CD4-positive, alpha-beta T cell (primary cell): ENCODE measurements at places on chromosomes 2 and 18.

DNA sequence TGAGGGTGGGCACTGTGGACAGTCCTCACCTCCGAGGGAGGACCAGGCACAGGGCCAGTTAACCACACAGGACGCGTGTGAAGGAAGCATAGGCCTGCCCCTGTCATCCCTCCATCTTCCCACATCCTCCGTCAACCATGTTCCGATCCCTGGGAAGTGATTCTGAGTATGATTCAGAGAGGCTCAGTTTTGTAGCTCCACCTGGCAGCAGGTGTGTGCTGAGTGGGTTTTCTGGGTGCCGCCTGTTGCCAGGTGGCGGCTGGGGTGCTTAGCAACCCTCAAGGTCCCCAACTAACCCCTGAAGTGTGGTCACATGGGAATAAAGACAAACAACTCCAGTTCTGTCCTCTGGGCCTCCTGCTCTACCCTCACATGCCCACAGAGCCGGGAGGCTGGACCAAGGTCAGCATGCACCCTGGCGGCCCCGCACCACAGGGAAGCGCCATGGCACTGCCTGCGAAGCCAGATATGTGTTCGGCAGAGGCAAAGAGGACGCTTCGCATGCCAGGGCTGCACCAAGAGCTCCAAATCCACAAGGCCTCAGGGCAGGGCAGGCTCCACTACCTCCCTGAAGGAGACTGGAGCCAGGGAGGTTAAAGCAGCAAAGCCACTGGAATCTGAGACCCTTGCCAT lies 60.0 kb downstream of the ADCY3 start:
- DNase-seq, result no peak

DNA sequence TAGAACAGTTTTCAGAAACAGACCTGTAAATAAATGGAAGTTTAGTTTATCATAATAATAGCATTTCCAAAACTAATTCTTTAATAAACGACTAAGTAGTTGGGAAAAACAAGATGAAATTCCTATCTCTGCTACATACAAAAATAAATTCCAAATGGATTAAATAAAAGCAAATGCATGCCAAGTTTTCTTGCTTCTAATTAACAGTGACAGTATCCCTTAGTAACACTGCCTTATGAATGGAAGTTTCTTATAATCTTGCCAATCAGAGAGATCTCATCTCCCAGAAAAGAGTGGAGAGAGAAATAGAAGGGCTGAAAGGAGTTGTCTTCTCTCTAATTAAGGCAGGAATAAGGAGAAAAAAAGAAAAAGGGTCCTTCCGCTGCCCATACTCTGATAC lies 133.9 kb downstream of the GFPT1 start:
- DNase-seq, result no peak

DNA sequence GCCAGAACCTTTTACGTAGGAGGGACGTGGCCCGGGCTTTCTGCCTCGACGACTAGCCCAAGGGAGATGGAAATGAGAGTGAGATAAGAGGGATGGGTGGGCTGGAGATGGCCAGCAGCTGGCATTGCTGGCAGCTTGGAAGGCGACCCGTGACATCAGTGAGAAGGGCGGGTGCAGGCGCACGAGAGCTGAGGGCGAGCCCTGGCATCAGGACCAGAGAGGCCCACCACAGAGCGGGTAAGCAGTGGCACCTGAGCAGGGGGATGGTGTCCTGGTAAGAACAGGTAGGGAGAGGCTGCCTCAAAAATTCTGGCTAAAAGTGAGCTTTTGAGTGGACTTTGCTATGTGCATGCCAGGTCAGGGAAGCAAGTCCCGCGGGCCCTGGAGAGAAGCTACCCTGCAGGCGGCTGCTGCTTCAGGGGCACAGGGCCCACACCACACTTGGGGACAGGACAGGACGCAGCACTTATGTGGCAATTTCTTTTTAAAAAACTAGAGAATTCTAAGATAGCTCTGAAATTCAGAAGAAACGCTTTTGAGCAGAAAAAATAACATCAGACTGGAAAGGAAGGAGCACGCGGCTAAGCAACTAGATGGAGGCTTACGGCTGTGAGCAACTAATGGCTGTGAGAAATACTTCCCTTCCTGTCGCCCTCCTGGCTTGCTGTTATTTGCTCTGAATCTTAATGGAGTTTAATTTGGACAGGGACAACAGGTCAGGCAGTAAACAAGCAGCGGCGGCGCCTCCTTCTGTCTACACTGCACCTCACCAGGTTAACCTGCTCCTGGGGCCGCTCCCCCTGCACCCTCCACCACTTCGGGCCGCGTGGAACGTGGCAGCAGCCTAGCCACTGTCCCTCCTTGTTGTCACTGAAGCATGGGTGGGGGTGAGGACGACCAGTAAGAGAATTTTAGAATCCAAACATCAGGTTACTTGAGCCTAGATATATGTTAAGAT lies 20.5 kb downstream of the THAP4 start:
- no peak for DNase-seq

- no peak for DNase-seq
Observed at GRCh38 chr2:148909114-148909513, 34.1 kb downstream of the KIF5C start.

- DNase-seq, result no peak
Observed at GRCh38 chr2:191514613-191515012, 163.3 kb upstream of the NABP1 start.

DNA sequence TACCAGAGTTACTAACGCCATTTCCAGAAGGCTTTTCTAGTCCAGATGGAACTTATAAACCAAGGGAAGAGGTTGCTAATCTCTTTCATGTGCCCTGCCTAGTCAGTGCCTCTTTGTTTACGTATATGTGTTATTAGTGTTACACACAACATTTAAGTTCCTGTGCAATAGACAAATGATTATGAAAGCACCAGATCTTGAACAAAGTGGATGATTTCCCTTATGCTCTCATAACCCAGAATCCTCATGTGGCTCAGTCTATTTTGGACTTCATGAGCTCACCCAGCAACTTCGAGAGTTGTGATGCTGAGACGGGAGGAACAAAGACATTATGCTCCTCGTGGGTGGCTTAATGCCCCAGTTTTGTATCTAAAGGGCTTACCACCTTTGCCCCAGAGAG lies 214.4 kb upstream of the SP5 start:
- DNase-seq, result no peak

DNA sequence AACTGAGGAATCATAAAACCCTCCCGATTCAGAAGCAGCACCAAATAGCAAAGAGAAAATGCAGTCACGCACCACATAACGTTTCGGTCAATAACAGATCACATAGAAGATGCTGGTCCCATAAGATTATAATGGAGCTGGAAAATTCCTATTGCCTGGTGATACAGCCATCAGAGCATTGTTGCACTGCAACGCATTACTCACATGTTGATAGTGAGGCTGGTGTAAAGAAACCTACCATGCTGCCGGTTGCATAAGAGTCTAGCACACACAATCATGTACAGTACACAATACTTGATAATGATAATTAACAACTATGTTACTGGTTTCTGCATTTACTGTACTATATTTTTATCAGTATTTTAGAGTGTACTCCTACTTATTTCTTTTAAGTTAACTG lies 32.5 kb downstream of the RNF152 start:
- no peak for DNase-seq

DNA sequence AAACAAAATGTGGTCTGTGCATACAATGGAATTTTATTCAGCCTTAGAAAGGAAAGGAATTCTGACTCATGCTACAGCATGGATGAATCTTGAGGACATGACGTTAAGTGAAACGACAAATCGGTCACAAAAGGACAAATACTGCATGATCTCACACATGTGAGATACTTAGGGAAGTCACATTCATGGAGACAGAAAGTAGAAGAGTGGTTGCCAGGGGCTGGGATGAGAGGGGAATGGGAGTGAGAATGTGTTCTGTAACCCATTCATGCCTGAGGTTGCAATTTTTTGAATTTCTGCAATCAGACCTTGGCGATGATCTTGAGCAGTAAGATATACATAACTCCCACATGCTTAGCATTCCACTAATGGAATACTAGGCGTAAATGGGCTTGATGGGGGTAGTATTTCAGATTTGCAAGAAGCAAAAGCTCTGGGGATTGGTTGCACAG lies 22.0 kb downstream of the FHL2 start:
- no peak for DNase-seq

DNA sequence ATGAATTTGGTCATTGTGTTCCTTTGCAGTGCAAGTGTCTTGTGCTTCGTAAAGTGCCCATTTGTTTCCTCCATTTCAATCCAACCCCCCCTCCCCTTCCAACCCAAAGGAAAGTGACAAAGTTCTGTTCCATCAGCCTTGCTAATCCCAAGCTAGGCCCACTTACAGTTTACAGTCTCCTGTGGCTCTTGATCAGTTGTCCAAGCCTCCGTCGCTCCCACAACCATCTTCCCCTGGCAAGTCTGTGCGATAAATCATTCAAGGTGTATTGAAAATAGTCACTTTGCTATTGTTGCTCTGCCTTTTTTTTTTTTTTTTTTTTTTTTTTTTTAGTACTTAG lies 6.5 kb downstream of the POU3F3 start:
- no peak for DNase-seq

DNA sequence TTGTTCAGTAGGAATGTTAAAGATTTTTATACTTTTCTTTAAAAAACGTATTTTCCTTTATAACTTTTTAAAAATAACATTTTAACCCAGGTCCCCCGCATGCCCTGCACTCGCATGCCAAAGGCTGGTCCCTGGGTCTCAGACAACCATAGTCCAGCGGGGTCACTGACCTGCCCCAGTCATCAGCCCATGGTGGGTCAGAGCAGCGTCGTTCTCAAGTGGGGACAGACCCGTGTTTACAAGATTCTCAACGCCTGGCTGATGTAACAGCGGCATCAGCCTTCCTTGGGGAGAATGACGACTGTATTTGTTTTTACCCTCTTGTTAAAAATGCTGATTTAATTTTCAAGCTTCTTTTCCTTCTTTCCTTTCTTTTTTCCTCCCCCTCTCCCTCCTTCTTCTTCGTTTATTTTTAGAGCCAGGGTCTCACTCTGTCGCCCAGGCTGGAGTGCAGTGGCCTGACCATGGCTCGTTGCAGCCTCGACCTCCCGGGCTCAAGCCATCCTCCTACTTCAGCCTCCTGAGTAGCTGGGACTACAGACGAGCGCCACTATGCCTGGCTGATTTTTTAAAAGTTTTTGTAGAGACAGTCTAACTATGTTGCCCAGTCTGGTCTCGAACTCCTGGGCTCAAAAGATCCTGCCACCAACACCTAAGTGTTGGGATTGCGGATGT lies 1.0 kb upstream of the EFHD1 start:
- DNase-seq, result no peak

DNA sequence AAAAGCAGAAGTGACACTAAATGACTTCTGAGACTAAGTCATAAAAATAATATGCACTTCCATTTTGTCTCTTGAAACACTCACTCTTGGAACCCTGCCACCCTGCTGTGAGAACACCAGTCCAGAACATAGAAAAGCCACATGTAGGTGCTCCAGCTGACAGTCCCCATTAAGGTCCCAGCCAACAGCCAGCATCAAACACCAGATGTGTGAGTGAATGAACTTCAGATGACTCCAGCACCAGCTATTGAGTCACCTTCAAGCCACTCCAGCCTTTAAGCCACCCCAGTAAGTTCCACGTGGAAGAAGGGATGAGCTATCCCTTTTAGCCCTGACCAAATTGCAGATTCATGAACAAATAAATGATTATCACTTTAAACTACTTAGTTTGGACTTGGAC lies 31.5 kb upstream of the LGALSL start:
- no peak for DNase-seq

DNA sequence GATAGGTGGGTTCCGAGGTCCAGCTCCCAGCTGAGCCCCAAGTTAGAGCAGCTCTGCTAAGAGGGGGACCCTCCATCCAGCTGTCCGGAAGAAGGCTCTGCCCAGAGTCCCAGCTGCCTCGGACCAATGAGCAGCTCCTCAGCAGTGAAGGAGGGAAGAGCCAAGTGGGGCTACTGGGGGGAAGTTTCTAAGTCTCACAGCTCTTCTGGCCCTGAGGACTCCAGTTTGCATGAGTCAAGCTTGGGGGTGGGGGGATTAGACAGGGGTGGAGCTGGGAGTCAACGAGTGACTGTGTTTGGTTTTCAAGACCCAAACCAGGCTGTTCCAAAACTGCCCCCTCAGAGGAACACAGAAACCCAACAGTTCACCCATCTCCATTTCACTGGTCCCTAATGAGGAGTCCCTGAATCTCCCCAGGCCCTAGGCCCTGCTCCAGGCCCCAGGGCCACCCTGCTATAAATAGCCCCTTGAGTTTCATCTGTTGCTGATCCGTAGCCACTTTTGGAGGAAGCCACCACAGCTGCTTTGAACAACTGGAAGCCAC lies 100.9 kb downstream of the TNS1 start:
- no peak for DNase-seq

DNA sequence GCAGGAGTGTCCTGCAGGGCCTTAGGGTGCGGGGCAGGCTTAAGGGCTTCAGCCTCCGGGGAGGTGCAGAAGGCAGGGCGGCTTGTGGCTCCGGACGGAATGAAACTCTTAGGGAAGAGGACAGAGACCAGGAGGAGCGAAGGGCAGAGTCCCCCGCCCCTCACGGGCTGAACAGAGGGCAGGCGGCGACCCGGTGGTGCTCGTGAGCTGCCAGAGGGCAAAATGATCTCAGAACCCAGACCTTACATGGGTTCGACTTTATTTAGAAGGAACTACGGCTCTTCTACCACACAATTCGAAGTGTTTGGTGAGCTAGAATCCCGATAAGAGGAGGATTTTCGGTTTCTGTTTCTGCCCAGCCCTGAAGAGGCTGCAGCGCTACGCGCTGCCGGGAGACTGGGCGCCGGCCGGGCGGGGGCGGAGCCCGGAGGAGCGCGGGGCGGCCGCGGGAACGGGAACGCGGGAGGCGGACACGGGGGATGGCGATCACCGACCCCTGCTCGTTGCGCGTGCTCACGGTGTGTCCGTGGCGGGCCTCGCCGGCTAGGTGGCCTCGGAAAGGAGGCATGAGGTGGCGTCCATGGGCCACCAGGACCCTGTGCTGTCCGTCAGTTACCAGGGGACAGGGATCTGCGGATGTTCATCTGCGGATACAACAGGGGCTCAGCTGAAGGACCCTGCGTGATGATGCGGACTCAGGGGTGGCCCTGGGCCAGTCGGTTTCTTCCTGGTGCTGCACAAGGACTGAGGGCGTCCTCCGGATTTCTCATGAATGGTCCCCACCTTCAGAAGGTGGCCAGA lies 4.2 kb upstream of the SP100 start:
- peak; percentile 34 for DNase-seq

GRCh38 chr2:227106845-227107759 lies 56.9 kb downstream of the COL4A4 start:
- DNase-seq, result peak; percentile 18

GRCh38 chr2:237418300-237418699 lies 4.3 kb upstream of the COL6A3 start:
- no peak for DNase-seq

DNA sequence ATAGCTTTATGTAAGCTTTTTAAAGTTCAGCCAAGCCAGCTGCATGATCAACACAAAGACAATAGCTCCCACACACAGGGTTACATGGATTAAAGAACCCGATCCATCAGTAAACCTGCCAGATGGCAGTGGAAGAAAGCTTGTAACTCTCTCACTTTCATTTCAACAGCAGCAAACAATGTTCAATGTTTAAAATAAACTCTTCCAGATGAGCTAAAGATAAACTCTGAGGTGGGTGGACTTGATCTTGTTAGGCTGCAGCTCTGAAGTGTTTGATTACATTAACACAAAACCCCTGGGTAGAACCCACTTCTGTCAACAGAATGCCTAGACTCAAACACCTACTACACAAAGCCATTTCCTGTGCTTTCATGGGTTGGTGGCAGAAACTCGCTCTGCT lies 13.9 kb downstream of the RDH14 start:
- DNase-seq, result peak; percentile 22

- DNase-seq, result no peak
Observed at GRCh38 chr2:203857656-203858055, 9.9 kb upstream of the CTLA4 start.
